ENCODE measurements at places on chromosomes 16 and 17. TPM values are rescaled to one million over a fixed set of nuclear protein-coding genes. Genes with fewer than 3 reads are reported as not detected.

PRR29 gene
- total RNA-seq, result 0.39 TPM

FBXW10B gene
- not detected for total RNA-seq

HLF gene
- 176 TPM for total RNA-seq

KRT33A gene
- not detected for total RNA-seq

TTYH2 gene
- total RNA-seq, result 5.8 TPM

ABCA9 gene
- total RNA-seq, result 26.6 TPM

KRT27 gene
- not detected for total RNA-seq

DHRS7C gene
- not detected for total RNA-seq

CTDNEP1 gene
- 66.5 TPM for total RNA-seq

KRT23 gene
- total RNA-seq, result not detected

ABCC6 gene
- total RNA-seq, result 0.83 TPM

PRR14 gene
- total RNA-seq, result 50.0 TPM

SLFN12L gene
- 0.32 TPM for total RNA-seq

OR3A3 gene
- total RNA-seq, result not detected

DUXB gene
- total RNA-seq, result not detected

PRDM7 gene
- not detected for total RNA-seq

HAS3 gene
- total RNA-seq, result 0.42 TPM

SMTNL2 gene
- 3.0 TPM for total RNA-seq

NPW gene
- total RNA-seq, result not detected

KIAA0513 gene
- 28.8 TPM for total RNA-seq

PDILT gene
- total RNA-seq, result not detected

MGAT5B gene
- 0.40 TPM for total RNA-seq

KRT28 gene
- not detected for total RNA-seq

TMC8 gene
- total RNA-seq, result 3.3 TPM

ZNF629 gene
- total RNA-seq, result 13.9 TPM

CBLN1 gene
- 0.32 TPM for total RNA-seq

RSKR gene
- 4.2 TPM for total RNA-seq

TPSD1 gene
- total RNA-seq, result 1.7 TPM

ACSM2A gene
- not detected for total RNA-seq

C1QTNF8 gene
- total RNA-seq, result not detected

C16orf74 gene
- total RNA-seq, result 2.4 TPM

FGF11 gene
- not detected for total RNA-seq

ALDH3A2 gene
- 116 TPM for total RNA-seq

TBC1D24 gene
- 14.1 TPM for total RNA-seq

COPZ2 gene
- 73.9 TPM for total RNA-seq

KRTAP16-1 gene
- total RNA-seq, result not detected

KRTAP4-4 gene
- not detected for total RNA-seq

RNF157 gene
- 8.1 TPM for total RNA-seq

GDPD3 gene
- 3.7 TPM for total RNA-seq

MFAP4 gene
- 191 TPM for total RNA-seq

TM4SF5 gene
- not detected for total RNA-seq

TP53TG3C gene
- not detected for total RNA-seq

MCRIP2 gene
- total RNA-seq, result 50.7 TPM

SLC13A2 gene
- not detected for total RNA-seq

TMEM235 gene
- not detected for total RNA-seq

ZP2 gene
- total RNA-seq, result not detected

CENPN gene
- total RNA-seq, result 9.6 TPM

DPEP3 gene
- total RNA-seq, result not detected

LGALS3BP gene
- 225 TPM for total RNA-seq

All from esophagus muscularis mucosa (tissue), 4 donors.